ENCODE measurements at places on chromosomes 7 and 10.

- no peak for DNase-seq
These were observed 610.6 kb upstream of the NRP1 start for GRCh38 chr10:33945051-33945450.

DNA sequence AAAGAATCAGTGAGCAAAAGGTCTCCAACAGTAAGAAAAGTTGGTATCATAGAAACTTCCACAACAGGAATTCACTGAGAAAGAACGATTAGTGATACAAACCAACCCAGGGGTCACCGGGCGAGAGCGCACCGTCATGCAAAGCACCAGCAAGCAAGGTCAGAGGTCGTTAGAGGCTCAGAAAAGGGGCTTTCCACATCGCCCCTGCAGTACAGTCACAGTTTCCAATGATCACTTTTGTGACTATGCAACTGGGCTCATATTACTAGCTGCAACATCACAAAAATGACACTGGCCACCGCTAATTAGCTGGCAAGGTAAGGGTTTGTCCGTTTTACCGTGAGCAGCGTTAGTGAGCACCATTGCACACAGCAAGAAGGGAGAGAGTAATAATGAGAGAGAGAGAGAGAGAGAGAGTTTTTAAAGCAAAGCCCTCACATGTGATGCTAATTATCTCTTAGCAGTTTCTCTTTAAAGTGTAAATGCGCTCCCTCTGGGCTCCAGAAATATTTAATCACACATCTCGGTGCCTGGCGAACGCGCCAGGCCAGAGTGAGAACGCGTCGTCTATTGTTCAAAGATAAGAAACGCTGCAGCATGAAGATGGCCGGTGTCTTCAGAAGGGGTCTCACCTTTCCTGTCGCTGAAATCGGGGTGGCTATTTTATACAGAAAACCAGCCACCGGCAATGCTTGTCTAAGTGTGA lies 237.5 kb downstream of the DNAJB6 start:
- no peak for DNase-seq

DNA sequence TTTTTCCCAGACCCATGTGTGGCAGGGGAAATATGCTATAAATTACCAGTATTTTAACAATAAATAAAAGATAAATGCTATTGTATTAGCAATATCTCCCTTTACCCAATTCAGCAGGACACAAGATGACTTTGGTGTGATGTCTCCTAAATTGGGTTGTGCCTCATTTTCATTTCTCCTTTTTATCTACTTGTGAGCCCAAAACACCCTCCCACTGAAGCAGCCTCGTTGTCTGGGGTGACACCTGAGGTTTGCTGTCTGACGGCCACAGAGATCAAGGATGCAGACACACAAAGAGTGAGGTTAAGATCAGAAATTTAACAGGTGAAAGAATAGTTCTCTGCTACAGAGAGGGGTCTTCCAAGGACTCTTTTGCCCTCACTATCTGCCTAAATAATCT lies 27.1 kb upstream of the CC2D2B start:
- no peak for DNase-seq

GRCh38 chr7:36657036-36657660 lies 67.1 kb downstream of the AOAH start:
- DNase-seq, result no peak

DNA sequence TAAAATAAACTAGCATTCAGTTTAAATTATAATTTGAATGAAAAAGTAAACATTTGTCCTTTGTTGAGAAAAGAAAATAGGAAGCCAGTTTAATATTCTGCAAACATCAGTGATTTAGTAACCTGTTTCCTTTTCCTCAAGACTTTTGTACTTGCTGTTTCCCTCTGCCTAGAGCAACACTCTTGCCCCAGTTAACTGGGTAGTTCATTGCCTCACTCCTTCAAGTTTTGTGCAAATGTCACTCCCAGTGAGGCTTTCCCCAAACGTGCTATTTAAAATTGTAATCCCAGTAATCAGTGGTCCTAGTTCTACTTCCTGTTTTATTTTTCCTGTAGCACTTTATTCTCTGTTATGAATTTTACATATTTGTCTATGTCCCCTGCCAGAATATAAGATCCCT lies 23.8 kb downstream of the DLD start:
- no peak for DNase-seq

- DNase-seq, result peak; percentile 59
These were observed 31.6 kb upstream of the TMEM254 start for GRCh38 chr10:80046629-80047441.

DNA sequence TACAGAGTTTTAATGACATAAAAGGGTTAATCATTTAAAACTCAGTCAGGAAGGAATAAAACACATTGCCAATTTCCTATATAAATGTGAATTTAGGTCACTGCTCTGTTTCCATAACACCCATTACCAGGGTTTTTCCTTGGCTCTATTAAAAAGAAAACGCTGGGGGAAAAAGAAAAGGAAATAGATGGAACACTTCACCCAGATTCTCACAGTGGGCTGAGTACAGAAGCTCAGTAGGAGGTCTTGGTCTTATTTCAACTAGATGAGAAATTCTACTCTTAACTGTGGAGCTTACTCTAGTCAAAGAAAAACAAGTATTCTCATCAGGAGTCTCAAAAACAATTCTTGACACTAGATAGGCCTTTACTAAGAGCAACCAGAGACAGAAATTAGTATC lies 36.5 kb downstream of the GLUD1 start:
- no peak for DNase-seq

DNA sequence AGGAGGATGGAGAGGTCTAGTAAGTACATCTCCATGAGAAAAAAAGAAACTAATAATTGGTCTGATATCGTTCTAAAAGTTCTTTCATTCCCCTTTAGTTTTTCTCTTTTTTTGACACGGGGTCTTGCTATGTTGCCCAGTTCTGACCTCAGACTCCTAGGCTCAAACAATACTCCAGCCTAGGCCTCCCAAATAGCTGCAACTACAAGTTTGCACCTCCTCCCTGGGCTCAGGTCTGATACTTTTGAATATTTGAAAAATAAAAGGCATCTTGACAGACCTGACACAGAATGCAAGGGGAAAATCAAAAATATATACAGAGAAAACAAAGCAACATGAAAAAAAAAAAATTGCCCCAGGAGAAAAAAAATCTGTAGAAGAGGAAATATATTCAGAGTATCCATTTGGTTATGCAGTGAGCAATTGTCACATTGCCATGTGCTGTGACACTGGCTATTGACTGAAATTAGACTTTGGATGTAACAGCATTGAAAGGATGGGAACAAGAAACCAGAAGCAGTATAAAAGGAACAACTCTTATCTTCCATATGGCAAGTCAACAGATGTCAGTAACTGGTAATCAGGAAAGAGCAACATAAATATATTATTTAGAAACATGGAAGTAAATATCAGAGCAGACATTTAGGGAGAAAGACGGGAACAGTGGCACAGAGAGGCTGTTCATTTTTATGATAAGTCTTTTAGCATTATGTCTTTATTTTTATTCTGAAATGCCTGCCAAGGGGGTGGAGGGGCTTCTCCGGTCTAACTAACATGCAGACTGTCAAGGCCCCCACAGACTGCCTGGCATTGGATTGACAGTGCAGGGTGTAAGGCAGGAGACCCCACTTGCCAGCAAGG lies 408.4 kb downstream of the PARD3 start:
- DNase-seq, result no peak

GRCh38 chr7:155490697-155491628 lies 33.0 kb downstream of the EN2 start:
- DNase-seq, result no peak

DNA sequence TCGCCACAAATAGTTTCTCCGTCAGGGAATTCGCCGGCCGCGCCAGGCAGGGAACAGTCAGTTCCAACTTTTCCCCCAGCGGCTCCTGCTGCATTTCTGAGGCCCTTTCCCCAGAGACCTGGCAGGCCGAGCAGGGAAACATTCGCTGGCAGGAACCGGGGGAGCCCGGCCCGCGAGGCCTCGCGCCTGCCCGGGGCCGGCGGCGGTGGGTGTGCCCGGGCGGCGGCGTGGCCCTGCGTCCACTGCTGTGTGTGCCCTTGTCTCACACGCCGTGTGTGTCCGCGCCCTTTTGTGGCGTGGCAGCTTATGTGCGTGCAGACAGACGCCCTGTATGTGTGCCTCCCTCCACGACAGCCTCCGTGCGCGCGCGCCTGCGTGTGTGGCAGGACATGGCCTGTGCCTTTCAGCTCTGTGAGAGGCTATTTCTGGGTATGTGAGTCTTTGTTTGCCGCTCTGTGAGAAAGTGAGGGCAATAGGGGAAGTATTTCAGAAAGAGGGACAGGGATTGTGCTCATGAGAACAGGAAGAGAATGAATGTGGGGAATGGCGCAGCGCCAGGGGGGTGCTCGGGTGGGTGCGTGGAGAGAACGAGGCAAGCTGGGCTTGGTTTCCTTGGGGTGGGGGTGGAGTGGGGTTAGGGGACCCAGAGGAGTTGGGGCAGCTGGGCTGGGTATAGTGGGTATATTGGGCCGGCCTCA lies 689 bp upstream of the SMARCD3 start:
- DNase-seq, result no peak

- no peak for DNase-seq
These were observed 5.7 kb downstream of the OSBPL3 start for GRCh38 chr7:24974026-24974832.

DNA sequence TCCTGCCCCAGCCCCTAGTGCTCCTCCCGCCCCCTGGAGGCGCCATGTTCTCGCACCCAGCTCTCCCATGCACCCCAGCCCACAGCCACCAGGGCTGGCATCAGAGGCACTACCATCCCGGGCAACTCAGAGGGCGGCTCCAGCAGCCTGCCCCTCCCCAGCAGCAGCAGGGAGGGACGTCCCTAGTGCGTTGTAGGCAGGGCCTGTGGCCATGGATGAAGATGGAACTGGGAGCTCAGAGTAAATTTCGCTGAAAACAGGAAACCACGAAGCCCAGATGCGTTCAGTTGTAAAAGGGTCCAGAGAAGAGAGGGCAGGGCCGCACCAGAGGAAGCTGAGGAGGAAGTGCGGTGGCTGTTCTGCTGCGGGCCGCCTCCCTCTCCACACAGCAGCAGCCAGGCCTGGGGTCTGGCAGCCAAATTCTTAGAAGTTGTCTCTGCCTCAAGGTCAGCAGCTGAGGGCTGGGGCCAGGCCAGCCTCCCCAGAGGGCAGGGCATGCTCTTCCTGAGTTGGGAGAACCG lies 24.6 kb downstream of the VSIR start:
- peak; percentile 42 for DNase-seq

DNA sequence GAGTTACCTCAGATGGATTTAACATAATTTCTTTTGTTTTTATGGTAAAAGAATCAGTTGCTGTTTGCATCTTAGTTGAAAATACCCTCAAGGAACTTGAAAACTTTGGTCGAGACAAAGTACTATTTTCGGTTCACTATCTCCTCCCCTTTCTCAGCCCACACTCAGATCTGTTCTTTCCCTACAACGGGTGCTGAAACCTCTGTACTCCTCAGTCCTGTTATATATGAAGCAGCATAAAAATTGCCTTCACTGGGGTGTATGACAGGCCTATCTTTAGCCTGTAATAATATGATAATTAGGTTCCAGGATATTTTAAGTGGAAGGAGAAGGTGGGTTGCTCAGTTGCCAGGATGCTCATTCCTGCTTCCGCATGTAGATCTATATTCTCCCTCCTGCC lies 105.2 kb upstream of the NOBOX start:
- no peak for DNase-seq
